ENCODE measurements at places on chromosomes 6 and 20.

GRCh38 chr6:88422831-88423230 lies 256.7 kb upstream of the CNR1 start:
- DNase-seq: no peak

DNA sequence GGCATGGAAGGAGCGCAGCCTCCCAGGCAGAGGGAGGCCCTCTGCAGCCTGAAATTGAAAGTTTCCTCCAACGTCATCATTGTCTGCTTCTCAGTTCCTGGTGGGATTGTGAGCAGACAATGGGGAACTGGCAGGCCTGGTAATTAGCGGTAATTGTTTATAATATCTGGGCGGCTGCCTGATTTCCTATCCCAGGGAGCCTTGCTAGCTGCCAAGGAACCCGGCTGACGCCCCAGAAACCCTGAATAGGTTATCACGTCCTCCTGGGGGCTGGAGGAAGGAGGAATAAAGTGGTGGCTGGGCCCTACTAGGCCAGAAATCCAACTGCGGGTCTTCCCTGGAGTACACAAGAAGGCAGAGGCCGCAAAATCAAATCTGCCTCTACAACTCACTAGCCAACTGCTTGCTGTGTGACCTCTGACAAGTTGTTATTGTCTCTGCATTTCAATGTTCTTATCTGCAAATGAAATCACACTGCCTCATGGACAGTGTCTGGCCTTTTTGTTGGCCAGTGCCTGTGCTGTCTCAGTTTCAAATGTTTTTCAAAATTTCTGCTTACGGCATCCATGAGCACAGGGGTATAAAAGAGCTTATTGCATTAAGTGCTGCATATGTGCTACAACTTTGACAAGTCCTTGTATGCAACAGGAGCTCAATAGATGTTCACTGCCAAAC lies 16.9 kb downstream of the KCNK15 start:
- no peak for DNase-seq

DNA sequence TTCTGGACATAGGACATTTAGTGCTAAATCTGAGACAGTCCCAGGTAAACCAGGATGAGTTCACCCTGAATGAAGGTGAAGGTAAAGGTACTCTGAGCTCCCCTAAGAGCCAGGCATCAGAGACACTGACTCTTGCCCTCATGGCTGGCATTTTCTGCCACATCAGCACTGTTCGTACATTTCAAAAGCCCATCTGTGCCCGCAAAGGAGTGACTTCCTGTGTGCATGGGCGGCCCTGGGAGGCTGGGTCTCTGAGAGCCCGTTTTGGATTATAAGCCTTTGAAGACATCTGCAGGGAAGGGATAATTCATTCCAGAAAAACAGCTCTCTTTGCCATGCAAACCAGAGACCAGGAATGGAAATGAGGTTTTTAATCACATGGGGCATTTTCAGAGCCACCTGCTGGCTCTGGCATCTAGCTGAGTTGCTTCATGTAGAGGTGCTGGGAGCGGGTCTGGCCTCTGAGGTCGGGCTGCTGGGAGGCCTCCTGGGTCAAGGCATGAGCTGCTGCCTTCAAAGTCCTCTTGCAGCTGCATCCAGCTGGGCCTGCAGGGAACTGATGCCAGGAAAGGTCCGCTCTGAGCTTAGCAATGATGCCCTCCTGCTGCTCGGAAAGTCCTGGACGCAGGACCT lies 348.3 kb downstream of the DHX35 start:
- no peak for DNase-seq

GRCh38 chr6:42088101-42088591 lies 37.8 kb downstream of the TAF8 start:
- DNase-seq: no peak

- no peak for DNase-seq
These were observed 29.2 kb downstream of the SLC22A23 start for GRCh38 chr6:3427687-3428085.

DNA sequence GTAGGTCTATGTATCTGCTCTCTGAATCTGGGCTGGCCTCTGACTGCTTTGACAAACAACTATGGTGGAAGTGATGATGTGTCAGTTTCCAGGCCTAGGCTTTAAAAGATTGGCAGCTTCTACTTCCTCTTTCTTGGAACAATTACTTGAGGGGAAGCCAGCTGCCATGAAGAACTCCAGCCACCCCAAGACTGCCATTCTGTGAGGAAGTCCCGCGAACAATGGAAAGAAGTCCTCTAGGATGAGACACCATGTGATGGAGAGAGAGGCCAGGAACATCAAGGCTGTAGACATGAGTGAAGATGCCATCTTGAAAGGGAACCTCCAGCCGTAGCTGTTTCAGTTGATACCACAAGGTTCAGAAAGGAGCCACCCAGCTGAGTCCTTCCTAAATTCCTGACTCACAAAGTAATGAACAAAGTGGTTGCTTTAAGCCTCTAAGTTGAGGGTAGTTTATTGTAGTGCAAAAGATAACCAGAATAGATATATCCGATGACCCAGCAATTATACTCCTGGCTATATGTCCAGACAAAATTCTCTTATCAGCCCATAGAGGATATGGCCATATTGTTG lies 15.3 kb upstream of the TCF15 start:
- DNase-seq: no peak

GRCh38 chr6:75279418-75279817 lies 5.2 kb downstream of the TMEM30A start:
- no peak for DNase-seq

GRCh38 chr6:30480536-30481156 lies 8.7 kb upstream of the HLA-E start:
- no peak for DNase-seq

DNA sequence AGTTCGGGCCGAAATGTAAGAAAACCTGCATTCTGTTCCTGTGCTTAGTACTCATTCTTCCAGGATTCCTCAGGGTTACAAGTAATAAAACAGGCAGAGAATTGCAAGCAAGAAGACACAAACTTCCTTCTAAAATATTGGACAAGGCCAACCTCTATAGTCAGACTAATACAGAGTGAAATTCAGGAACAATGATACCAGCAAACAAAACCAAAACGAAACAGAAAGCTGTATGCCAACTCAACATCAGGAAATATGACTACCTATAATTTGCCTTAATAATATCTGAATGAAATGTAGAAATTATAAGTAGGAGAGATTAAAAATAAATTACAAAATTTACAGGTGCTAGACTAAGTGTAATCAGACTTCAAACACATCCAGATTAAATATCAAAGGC lies 238.8 kb downstream of the HIVEP2 start:
- no peak for DNase-seq

DNA sequence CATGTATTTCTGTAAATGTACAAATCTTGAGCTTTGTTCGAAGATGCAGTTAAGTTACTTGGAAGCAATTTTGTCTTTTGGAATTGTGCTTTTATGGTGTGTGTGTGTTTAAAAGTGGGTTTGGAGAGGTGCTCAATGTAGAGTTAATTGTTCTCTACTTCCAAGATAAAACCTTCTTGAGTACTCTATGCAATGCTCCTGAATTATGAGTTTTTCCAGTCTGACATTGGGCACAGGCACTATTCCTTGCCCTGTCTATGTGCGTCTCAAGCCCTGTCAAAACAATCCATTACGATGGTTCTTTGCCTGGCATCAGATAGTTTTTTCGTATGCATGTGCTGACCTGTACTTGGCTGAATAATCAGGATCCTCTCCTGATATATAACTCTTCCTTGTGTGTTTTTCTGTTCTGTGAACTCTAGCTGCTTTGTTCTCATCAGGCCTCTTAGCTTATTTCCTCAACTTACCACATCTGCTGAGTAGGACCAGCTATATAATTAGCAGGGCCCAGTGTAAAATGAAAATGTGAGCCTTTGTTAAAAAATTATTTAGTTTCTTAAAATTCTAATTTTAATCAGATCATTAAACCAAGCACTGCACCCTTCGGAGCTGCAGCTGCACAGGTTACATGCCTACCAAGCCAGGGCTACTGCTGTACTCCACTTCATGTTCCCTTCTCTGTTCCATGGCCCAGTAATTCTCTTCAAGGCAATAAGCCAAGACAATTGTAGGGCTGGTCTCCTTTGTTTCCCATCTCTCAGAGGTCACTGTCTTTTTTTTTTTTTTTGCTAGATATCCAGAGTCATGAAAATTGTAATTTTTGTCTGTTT lies 160.1 kb downstream of the ZFAND3 start:
- no peak for DNase-seq

DNA sequence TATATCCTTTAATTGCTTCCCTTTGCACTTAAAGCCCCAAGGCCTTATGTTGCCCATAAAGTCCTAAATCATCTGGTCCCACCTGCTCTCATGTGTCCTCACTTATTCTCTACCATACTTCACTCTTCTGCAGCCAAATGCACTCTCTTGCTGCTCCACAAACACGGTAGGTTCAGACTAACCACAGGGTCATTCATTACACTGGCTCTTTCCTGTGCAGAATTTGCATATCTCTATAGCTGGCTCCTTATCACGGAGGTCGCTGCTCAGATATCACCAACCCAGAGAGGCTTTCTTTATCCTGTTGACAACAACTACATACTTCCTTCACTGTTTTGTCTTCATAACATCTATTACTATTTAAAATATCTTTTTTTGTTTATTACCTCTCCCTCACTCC lies 86.8 kb downstream of the MOXD1 start:
- DNase-seq: no peak

DNA sequence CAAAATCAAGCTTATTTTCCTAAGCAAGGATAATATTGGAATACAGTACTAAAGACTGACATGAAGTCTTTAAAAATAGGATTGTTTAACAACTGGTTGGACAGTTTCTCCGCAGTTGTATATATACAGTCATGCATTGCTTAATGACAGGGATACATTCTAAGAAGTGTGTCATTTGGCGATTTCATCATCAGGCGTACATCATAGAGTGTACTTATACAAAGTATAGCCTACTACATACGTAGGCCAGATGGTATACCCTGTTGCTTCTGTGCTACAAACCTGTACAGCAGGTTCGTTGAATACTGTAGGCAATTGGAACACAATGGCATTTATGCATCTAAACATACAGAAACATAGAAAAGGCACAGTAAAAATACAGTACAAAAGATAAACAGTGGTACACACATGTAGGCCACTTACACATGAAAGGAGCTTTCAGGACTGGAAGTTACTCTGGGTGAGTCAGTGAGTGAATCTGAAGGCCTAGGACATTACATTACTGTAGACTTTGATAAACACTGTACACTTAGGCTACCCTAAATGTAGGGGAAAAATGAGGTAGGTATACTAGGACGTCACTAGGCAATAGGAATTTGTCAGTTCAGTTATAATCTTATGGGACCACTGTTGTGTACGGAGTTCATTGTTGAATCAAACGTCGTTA lies 20.1 kb downstream of the HECA start:
- no peak for DNase-seq

GRCh38 chr6:7053125-7053774 lies 54.5 kb upstream of the RREB1 start:
- DNase-seq: no peak

GRCh38 chr6:137043710-137044365 lies 927 bp downstream of the IL20RA start:
- no peak for DNase-seq

DNA sequence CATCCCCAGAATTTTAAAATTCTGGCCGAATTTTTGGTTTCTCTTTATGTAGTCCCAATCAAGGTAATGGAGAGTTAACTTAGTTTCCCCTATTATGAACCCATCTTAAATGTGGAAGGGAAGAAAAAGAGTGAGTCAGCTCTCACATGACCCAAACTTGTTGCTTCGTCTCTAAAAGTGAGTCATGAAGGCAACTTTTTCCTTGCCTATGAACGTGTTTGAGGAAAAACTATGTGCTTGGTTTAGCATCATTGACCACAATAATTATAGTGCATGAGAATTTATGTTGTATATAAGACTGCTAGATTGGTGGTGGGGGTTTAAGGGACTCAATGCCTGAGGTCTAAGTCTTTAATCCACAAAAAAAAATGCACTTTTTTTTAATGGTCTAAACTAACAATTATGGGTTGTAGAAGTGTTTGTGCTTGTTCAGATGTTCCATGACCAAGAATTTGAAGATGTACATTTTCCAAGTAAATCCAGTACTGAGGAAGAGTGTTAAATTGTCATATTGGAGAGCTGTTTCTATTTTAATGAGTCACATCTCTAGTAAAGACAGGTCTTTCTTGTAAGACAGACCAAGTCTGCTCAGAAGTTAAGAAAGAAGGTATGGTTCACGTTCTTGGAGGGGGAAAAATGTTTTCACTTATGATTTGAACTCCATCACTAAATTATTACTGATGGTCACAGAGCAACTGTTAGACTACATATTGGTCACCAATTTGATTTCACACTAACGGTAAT lies 409.9 kb upstream of the MARCKS start:
- DNase-seq: no peak

DNA sequence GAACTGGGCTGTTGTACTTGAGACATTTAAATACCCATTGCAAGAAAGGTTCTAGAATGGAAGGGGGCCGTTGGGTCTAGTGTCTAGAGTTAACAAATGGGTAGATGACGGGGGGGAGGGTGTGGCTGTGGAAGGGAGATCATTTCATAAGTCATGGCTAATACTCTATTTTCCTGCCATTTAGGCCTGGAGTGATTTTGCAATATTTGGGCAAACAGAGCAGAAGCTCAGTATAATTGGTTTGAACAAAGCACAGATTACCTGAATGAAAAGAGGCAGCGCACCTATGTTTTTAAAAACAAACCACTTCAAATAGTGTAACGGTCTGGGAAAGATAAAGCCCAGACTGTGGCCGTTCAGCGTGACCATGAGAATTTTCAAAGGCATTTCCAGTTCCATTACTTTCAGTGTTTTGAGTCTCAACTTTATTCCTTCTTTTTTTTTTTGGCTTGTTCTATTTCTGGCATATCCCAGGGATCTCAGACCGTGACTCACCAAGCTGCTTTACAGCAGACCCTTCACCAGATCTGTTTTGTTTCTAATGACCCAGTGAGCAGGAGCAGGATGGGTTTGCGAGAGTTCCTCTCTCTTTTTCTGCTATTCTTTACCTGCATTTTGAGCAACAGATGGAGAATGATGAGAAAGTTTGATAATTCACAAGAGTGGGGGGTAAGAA lies 73.7 kb downstream of the LYRM2 start:
- DNase-seq: no peak

- no peak for DNase-seq
These were observed 603.8 kb downstream of the FRK start for GRCh38 chr6:115456848-115457247.

DNA sequence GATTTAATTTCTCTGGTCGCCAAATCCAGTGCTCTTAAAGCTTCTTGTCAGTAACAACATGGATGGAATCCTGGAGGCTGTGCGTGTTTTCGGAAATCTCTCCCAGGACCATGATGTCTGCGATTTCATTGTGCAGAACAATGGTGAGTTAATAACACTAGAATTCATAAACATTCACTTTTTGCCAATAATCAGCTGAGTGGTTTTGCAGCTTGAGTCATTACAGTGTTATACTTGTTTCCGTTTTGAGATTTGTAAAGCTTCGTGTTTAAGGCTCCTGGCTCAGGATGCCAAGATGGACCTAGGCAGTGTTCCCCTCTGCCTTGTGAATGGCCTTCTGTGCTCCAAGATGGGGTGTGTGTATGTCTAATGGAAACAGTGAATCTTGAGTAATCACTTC lies 113.8 kb downstream of the ARMC2 start:
- no peak for DNase-seq

GRCh38 chr20:31578448-31579138 lies 26.5 kb upstream of the ID1 start:
- DNase-seq: no peak

- no peak for DNase-seq
These were observed 60.9 kb downstream of the PGM3 start for GRCh38 chr6:83132121-83132520.
